ENCODE measurements at places on chromosomes 13 and 19. TPM values are rescaled to one million over a fixed set of nuclear protein-coding genes. Genes with fewer than 3 reads are reported as not detected.

The C13orf42 gene
- total RNA-seq = 0.09 TPM

DNA sequence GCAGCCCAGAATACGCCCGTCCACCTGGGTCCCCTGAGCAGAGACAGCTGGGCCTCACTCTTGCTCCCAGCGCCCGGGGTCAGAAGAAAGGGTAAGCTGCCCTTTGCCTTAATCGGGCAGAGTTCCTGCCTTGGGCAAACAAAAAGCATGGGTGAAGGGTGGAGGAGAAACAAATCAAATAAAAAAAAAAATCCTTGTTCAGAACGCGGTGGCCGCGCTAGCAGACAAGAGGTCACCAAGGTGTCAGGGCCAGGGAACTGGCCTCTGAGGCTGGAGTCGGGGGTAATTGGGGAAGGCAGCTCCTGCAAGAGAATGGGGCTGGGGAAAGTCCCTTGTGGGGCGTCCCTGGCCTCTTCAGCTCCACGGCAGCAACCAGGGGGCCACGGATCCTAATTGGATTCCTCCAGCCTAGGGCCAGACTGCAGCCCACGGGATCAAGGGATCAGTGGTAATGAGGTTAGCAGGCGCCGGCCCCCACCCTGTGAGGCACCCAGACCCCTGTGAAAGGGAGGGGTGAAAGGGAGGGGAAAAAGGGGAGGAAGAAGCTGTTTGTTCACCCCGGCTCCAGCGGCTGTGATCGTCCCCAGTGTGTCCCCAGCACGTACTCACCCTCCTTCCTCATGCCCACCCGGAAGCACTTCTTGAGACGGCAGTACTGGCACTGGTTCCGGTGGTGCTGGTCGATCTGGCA, 5.5 kb downstream of the NR2F6 start:
- no peak for DNase-seq

GRCh38 chr19:7385062-7385461, 36.3 kb downstream of the ARHGEF18 start:
- DNase-seq = no peak

DNA sequence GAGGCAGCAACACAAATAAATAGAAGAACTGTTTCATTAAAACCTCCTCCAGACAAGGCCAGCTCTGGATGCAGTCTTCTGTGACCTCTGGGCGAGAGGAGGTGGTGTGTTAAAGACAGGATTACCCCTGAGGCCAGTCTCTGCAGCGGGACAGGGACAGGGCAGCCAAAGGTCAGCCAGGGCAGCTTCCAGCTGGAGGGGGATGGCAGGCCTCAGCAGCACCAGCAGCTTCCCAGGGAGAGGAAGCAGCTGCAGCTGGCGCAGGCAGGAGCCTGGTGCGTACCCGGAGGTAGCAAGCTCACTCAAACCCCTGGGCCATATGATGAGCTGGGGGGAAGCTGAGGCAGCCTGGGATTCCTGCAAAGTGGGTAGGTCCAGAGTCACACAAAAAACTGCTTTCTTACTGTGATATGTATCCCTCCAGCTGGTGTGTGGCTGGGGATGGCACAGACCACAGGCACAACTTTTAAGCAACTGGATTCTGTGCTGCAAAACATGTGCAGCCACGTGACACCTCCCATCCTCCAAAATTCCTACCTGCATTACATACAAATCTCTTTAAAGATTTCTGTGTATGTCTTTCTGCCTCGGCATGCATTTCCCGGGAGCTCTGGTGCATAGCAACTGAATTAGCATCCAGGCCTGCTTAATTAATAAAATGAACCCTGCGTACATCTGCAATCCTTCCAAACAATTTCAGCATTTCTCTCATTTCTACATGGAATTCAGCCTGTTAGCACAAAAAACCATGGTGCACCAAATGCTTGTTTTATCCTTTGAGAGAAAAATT, 238.3 kb upstream of the MAB21L1 start:
- DNase-seq = peak; percentile 61

DNA sequence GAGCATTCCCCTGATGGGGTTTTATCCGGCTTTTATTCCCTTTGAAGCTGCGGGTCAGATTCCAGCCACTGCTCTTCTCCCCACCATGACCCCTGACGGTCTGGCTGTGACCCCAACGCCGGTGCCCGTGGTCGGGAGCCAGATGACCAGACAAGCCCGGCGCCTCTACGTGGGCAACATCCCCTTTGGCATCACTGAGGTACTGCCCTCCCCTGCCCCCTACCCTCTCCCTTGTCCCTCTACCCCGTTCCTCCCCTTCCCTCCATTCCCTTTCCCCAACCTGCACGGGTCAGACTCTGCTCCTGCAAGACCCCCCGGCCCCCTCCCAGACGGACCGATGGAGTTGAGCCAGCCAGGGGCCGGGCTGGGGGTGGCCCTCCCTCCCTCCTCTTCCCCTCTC, 6.2 kb downstream of the U2AF2 start:
- no peak for DNase-seq

DNA sequence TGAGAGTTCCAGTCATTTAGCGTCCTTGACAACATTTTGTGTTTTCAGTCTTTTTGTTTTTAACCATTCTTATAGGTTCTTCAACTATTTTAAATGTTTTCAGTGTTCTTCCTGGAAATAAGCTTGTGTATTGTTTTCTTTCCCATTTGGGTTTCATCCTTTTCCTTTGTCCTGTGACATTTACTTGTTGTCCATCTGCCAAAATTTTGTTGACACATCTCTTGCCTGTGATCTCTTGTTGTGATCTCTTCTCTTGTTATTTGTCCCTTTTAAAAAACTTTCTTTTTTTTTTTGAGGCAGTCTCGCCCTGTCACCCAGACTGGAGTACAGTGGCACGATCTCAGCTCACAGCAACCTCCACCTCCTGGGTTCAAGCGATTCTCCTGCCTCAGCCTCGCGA, 96.5 kb downstream of the PDS5B start:
- DNase-seq = no peak

- no peak for DNase-seq
These were observed 244.5 kb downstream of the EFNB2 start for GRCh38 chr13:106291006-106291405.

- DNase-seq = peak; percentile 48
These were observed 918 bp upstream of the PSPN start for GRCh38 chr19:6376512-6377190.

The ZNF324 gene
- total RNA-seq = 7.3 TPM

GRCh38 chr19:13430790-13431582, 75.3 kb downstream of the CACNA1A start:
- DNase-seq = peak; percentile 5

DNA sequence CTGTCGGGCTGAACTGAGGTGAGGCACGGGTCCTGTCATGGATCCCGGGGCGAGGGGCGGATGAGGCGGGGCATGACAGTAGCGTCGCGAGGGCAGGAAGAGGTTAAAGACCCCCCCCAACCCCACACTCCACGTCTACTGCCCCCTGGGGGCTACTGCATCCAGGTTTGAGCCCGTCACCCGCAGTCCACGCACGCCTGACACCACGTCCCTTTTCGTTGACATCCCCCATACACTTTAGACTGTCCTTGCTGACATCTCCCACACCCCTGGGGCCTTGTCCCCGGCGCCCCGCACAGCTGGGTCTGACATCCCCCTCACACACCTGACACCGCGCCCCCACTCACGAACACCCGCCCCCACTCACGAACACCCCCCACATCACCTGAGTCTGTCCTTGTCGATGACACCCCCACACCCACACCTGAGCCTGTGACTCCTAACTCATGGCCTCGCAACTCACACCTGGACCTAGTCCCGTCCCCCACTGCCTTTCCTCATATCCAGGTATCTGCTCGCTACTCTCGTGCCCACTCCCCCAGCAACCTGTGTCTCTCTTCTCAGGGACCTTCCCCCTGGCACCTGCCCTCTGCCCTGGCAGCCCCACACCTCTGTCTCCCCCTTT, 416 bp downstream of the SLC25A42 start:
- DNase-seq = no peak

The TTYH1 gene
- total RNA-seq = 3.6 TPM

GRCh38 chr19:6891761-6892385, 4.5 kb downstream of the ADGRE1 start:
- peak; percentile 30 for DNase-seq

DNA sequence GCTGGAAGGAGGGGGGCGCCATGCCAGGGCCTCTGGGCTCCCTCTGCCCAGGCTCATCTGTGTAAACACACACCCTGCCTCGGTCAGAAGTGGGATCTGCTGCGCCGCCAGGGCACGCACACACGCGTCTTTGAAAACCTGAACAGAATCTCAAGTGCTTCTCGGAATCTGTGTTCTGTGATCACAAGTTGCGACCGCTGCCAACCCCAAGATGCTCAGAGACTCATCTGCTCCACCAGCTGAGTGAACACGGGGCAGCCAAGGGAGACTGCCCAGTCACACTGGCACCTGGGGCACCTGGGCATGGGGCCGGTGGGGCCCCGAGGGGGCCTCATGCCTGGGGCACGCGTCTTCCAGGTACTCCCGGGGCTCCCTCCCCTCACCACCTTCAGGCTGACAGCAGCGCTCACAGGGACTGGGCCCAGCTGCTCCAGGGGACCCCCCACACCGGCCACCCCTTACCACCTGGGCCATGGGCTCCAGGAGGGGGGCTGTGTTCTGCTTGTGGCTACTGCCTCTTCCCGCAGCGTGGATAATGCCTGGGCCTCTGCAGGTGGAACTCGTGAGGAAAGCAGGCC, 59.0 kb downstream of the KLF2 start:
- no peak for DNase-seq

DNA sequence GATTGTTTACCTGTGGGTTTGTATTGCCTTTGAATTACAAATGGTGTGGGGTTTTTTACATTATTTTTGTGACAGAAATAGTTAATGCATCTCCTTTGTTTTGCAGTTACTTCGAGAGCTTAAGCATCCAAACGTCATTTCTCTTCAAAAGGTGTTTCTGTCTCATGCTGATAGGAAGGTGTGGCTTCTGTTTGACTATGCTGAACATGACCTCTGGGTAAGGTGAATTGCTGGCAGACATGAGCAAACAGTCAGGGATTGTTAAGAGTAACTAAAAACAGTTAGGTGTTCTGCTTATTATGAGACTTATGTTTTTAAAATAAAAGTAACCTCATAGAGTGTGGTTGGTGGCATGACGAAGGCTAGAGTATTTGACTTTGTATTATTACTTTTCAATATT, 95.0 kb downstream of the CDK8 start:
- DNase-seq = no peak

The CYP2F1 gene
- not detected for total RNA-seq

DNA sequence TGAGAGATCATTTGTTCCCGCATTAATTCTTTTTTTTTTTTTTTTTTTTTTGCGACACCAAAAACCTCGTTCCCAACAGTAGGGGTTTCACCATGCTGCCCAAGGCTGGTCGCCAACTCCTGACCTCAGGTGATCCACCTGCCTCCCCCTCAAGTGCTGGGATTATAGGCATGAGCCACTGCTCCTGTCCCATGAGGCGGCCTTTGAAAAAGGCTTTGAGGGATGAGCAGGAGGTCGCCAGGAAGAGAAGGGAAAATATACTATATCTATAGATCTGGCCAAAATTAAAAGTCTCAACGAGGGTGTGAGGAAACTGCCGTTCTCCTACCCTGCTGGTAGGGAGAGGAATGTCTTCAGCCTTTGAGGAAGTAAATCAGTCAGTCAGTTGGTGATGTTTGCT, 26.2 kb downstream of the ZNF473 start:
- no peak for DNase-seq

DNA sequence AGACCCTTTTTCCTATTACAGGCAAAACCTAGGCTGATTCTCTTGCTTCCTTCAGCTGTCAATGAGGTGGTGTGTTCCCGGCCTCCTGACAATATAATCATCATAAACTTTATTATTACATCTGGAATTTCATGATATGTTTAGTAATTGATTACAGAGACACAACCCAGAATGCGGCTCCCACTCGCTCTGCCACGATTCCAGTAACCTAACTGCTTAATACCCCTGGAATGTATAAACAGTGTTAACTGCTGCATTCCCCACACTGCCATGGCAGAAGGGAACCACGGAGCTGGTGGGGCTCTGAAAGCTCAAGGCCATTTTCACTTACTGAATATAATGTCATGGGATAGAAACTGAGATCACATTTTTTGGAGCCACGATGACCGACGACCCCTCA, 17.1 kb downstream of the TSHZ3 start:
- DNase-seq = no peak

The UNC13A gene
- 0.09 TPM for total RNA-seq

DNA sequence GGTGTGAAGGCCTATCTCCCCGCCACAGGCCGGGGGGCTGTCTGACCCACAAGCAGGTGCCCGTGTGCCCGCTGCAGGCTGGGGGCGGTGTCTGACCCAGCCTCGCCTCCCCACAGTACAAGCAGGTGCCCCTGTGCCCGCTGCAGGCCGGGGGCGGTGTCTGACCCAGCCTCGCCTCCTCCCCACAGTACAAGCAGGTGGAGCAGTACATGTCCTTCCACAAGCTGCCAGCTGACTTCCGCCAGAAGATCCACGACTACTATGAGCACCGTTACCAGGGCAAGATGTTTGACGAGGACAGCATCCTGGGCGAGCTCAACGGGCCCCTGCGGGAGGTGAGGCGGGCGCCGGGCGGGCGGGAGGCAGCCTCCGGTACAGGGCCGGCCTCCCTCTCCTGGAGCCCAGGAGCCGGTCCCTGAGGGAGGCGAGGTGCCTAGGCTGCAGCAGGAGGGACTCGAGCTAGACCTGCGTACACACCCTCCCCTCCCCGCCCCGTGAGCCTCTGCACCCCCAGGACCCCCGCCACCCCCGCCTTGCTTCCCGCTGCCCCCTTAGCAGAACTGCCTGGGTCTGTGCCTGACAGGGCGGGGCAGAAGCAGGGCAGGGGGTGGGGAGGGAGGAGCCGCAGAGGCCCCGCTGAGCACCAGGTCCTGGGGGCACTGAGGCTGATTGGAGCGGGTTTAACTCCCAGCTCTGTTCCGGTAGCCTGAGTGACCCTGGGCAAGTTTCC, 20.6 kb downstream of the HCN2 start:
- DNase-seq = peak; percentile 27

The PSG3 gene
- 1.3 TPM for total RNA-seq

GRCh38 chr13:39379118-39379517, 223.9 kb downstream of the LHFPL6 start:
- no peak for DNase-seq
